RPMI7951 (cell line): ENCODE measurements at places on chromosomes 11 and 22. TPM values are rescaled to one million over a fixed set of nuclear protein-coding genes. Genes with fewer than 3 reads are reported as not detected.

Gene CASP4
- 79.4 and 90.2 TPM in 2 replicates for total RNA-seq

Gene DEFB131B
- total RNA-seq, result not detected in 2 replicates

Gene CENPM
- 50.3 and 57.6 TPM in 2 replicates for total RNA-seq

Gene CHADL
- 0.29 TPM in 1 of 2 replicates, not detected in the other for total RNA-seq

Gene BLID
- 1.9 and 3.4 TPM in 2 replicates for total RNA-seq

Gene GLYAT
- total RNA-seq, result 0.60 TPM in 1 of 2 replicates, not detected in the other

Gene CATSPER1
- 0.20 and 0.36 TPM in 2 replicates for total RNA-seq

Gene TMEM151A
- 0.39 TPM in 1 of 2 replicates, not detected in the other for total RNA-seq

Gene SLC25A18
- total RNA-seq, result not detected in 2 replicates

DNA sequence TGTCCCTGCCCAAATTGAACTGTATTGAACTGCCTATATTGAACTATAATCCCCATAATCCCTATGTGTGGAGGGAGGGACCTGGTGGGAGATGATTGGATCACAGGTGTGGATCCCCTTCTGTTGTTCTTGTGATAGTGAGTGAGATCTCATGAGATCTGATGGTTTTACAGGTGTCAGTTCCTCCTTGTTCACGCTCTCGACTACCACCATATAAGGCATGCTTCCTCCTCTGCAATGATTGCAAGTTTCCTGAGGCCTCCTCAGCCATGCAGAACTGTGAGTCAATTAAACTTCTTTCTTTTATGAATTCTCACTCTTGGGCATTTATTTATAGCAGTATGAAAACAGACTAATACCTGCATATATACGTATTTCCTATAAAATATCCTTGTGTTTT is 206.5 kb upstream of the PDGFD start:
- DNase-seq, result no peak

DNA sequence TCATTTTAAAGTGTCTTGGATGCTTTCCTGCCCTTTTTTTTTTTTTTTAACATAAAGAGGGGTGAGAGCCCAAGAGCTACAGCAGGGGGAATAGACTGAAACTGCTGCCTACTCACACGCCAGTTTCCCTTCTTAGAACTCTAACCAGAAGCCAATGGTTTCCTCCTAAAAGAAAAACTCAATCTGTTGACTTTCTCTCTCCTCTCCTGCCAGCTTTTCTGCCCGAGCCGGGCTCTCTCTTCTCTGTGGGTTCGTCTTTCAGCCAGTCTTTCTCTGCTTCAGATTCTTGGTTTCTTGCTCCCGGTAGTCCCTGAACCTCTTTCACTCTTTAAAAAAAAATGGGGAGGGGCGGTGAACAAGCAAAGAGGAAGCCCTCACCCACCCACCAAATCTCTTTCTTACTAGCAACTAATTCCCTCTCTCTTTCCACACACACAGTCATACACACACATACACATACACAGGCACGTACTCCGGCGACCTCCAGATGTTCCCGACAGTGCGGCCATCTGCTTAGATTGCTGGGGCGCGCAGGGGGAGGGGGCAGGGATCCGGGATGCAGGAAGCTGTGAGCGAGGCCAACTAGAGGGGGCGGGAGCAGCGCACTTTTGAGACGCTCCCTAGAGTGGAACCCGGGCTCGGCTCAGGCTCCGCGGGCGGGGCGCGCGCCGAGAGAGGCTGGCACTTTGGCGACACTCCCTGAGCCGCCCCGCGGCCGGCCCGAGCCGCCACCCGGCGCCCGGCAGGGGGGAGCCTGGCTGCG is 444 bp upstream of the TSKU start:
- DNase-seq, result peak; percentile 97

DNA sequence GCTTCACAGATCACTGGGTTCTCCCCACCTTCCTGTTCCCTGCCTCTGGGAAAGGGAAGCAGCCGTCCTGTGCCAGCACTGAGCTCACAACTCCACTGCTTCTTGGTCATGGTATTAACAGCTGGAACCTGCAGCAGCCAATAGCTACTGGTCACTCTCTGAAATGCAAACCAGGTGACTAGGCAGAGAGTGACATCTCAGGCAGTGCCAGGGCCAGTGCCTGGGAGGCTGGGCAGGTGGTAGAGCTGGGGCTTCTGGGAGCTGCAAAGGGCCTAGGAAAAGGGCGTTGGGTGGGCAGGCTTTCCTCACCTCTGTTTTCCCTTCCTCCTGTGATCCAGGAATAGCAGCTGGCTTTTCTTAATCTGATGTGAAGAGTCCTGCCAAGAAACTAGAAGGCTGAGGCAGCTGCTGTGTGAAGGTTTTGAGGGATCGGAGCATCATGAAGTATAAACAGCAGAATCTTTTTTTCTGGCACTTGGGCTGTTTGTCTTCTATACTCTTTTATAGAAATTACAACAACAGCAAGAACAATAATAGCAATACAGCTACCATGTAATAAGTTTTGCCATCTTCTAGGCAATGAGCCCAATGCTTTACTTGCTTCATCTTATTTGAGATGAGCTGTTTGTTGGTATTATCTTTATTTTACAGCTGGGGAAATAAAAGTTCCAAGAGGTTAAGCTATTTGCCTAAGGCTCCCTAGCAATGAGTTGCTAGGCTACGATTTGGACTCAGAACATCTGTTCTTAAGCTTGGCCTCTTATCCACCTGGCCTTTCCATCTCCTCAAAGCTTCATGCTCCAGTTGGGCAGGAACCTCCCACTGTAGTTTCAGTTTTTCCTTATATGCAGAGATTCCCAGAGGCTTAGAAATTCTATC is 22.0 kb upstream of the CD44 start:
- peak; percentile 85 for DNase-seq

DNA sequence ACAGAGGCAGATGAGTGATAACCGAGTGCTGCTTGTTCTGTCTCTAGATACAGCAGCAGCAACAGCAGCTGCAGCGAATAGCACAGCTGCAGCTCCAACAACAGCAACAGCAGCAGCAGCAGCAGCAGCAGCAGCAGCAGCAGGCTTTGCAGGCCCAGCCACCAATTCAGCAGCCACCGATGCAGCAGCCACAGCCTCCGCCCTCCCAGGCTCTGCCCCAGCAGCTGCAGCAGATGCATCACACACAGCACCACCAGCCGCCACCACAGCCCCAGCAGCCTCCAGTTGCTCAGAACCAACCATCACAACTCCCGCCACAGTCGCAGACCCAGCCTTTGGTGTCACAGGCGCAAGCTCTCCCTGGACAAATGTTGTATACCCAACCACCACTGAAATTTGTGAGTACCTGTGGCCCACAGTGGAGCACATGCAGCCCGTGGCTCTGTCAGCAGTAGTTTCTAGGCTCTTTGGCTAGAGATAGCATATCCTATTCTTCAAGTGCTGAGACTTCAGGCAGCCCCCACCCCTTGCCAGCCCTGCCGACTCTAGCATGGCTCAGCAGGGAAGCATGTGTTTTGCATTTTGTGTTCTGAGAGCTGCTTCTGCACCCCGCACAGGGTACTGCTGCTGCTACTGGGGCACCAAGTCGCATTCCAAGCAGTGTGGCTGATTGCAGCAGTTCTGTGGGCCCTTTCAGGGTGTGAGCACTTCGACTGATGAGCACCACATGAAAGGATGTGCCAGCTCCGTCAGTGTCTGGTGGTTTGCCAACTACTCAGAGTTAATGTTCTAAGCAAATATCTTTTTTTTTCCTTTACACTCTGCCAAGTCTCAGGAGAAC is 59.2 kb downstream of the MED15 start:
- DNase-seq, result peak; percentile 89

DNA sequence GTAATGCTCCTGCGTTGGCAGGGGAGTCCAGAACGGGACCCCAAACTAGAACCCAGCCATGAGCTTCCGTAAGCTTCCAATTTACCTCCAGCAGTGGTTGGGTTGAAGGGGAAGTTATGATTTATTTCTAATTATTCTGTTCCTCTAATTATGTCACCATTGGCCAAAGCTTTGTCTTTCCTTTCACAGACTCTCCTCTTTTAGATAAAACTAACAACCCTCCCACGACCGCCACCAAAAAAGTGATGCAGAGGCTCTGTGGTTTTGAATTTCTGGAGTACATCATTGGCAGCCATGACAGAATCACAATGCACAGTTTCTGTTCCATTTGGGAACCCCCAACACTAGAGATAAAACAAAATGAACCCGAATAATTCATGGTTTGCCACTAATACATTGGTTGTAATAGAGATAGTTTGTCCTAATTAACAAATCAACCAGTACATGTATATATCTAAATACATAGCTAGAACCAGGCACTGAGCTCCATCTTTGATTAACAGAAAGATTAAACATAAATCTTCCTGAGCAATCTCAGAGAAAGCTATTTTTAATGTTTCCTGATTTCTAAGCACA is 64.3 kb downstream of the ETS1 start:
- DNase-seq, result no peak

GRCh38 chr11:127818625-127819024 is 768.7 kb downstream of the ETS1 start:
- no peak for DNase-seq

DNA sequence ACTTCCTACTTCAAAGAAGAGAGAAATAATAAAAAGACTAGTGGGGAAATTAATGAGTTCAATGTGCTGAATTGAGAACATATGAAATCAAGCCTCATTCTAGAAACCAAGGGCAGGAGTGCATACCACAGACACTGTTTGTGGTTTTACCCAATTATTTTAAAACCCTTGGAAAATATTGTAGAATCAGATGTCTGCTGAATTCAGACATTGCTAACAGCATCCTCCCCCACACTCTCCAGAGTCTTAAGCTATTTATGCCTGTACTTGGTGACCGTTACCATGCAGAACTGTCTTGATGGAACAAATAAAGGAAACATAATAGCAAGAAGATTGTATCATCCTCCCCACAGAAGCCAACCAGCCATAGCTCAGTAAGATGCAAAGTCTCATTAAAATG is 850.1 kb downstream of the NTM start:
- peak; percentile 89 for DNase-seq

DNA sequence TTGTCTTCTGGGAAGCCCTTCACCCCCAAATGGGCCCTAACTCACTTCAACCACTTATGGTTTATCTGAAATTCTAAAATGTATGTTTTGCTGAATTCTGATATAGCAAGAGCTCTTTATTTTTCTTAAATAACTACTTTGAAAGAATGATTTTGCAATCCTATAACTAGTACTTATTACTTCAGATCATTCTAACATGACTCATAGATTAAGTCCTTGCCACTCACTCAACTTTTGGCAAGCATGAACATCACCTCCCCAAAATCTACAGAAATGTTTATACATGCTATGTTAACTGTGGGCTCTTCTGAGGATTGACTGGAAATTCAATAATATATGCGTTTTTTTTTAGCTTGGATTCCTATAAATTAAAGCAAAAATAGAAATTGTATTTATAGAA is 367.4 kb upstream of the FAT3 start:
- DNase-seq, result no peak

- DNase-seq, result peak; percentile 53
Observed at GRCh38 chr11:118790357-118791110, 430 bp downstream of the DDX6 start.

- no peak for DNase-seq
Observed at GRCh38 chr11:72497731-72498130, 63.4 kb upstream of the CLPB start.

- no peak for DNase-seq
Observed at GRCh38 chr11:9285850-9286587, 20.9 kb upstream of the DENND5A start.

DNA sequence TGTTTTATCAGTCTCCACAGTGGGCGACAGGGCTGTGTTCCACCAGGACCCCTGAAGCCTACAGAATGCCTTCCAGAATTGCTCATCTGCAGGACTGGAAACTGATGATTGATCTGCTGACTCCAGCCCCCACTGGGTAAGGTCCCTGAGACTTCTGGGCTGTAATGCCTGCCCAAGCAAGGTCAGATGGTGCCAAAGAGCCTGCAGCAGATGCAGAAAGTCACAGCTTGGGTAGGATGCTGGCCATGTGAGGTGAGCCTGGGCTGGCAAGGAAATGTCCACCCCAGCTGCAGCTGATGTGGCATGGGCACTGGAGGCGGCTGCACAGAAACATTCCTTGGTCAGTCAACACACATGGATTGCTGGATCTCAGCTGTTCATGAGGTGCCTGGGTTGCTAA is 30.9 kb downstream of the LRRC32 start:
- no peak for DNase-seq

- DNase-seq, result no peak
Observed at GRCh38 chr11:45606514-45607281, 58.7 kb downstream of the CHST1 start.

DNA sequence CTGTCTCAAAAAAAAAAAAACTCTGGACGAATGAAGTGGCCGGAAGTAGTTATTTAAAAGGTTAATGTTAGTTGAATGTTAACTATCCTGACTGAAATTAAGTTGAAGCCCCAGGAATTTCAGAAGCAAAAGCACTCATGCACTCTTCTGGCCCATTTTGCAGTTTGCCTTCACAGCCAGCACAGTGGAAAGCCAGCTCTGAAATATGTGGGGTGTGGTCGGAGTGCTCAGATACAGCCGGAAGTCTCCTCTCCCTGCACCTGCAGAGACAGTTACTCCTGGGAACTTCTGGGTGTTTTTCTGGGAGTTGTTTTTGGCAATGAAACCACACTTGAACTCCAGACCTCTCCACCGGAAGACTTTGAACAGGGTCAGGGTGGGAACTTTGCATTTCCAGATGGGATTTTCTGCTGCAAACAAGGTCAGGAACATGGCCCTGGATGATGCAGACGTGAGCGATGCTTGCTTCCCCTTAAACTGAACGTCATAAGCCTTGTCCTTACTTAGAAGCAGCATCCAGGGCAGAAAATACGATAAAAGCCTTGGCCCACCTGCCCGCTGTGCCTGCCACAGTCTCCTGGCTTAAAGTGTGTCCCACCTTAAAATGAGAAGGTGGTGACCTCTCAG is 21.5 kb upstream of the CABP2 start:
- no peak for DNase-seq

- peak; percentile 49 for DNase-seq
Observed at GRCh38 chr11:82718307-82718706, 15.4 kb downstream of the FAM181B start.

DNA sequence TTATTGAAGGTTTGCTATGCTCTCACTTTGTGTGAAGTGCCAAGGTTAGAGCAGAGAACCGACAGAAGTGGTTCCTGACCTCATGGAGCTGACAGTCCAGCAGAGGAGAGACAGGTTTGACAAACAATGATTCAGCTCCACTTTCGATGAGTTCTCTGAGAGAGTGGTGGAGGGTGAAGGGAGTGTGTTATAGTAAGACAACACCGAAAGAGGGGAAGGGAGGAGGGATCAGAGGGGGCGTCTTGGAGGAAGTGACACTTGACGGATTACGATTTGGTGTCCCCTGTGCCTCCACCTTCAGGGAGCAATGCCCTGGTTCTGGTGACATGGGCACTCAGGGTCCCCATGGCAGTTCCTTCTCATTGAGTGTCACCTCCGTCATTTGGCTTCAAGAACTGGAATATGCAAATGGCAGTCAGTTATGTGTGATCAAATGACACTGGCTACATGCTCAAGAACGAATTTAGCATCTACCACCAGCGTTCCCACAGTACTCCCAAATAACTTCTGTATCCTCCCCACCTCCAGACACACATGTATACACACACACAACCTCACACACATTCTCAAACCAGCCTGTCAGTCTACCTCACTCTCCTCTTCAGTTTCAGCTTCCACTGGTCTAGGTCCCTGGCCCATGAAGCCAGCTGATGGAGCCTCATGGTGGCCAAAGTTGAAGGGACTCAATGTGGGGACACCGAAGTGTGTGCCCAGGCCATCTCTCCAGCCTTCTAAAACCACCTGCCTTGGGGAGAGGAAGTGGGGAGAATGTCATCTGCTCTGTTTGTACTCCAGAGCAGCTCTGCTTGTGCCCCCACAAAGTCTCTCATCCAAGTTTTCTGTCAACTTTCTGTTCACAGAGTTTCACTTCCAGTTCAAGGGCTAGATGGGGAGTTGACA is 31.4 kb upstream of the NUP160 start:
- DNase-seq, result no peak

- DNase-seq, result peak; percentile 35
Observed at GRCh38 chr22:37267135-37267587, 15.1 kb upstream of the CYTH4 start.
